NT2/D1 (cell line): ENCODE measurements at places on chromosomes 6 and 20.

- DNase-seq = no peak
Observed at GRCh38 chr20:50913690-50914375, 17.4 kb downstream of the ADNP start.

- no peak for DNase-seq
Observed at GRCh38 chr6:9044426-9044825, 609.1 kb upstream of the SLC35B3 start.

DNA sequence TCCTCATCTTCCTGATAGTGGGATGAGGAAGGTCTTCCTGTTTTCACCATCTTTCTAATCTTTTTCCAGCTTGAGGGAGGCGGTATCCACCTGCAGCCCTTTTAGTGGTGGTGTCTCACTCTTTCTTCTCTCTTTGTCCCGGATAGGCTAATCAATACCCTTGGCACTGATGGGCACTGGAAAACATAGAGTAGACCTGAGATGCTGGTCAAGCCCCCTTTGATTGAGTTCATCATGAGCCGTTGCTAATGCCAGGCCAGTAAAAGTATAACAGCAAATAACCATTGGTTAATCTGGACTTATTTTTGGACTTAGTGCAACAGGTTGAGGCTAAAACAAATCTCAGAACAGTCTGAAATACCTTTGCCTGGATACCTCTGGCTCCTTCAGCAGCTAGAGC, 21.8 kb upstream of the PRND start:
- DNase-seq = no peak

- no peak for DNase-seq
Observed at GRCh38 chr6:39083231-39083634, 31.8 kb downstream of the SAYSD1 start.

GRCh38 chr6:18527836-18528743, 140.9 kb downstream of the RNF144B start:
- no peak for DNase-seq

- peak; percentile 56 for DNase-seq
Observed at GRCh38 chr20:52103913-52104545, 87.5 kb downstream of the ZFP64 start.

GRCh38 chr20:48885237-48885636, 36.3 kb upstream of the ARFGEF2 start:
- no peak for DNase-seq

GRCh38 chr6:35184580-35185301, 29.0 kb upstream of the SCUBE3 start:
- DNase-seq = no peak

DNA sequence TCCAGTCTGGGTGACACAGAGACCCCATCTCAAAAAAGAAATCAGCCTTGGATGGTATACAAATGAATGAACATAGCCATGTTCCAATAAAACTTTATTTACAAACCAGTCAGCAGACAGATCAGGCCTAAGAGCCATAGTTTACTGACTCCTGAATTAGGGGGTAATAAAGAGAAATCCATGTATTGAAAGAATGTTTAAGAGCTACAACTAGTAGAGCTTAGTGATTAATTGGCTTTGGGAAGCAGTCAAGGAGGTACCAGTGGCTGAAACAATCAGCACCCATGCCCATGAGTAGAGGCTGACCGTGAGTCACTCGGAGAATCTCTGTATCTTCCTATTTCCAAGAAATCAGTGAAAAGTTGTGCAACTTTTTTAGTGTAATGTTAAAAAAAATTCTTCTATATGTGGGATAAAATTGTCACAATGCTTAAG, 223.6 kb upstream of the RREB1 start:
- DNase-seq = no peak
